ENCODE measurements at places on chromosomes 13 and 19.
A peak's percentile ranks its signal among the peaks of the same experiment; 100 is the strongest.

GRCh38 chr13:23610966-23611491, 40.8 kb downstream of the TNFRSF19 start:
- no peak for DNase-seq

DNA sequence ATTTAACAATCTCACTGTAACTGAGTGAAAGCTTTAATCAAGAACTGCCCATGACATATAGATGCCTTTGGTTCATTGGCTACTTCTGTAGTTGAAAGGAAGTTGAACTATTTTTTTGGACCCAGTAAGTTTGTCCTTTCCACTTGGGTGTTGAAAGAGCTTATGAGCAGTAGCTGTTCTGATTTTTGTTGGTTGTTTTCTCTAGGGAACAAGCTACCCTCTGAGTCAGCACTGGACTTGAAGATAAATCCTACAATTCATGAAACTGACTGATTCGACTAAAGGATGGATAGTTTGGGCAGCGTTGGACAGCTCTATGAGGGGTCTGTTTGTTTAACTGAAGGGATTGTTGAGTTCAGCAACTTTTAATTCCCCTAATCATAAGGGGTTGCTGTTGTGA, 101.0 kb downstream of the PAN3 start:
- no peak for DNase-seq

DNA sequence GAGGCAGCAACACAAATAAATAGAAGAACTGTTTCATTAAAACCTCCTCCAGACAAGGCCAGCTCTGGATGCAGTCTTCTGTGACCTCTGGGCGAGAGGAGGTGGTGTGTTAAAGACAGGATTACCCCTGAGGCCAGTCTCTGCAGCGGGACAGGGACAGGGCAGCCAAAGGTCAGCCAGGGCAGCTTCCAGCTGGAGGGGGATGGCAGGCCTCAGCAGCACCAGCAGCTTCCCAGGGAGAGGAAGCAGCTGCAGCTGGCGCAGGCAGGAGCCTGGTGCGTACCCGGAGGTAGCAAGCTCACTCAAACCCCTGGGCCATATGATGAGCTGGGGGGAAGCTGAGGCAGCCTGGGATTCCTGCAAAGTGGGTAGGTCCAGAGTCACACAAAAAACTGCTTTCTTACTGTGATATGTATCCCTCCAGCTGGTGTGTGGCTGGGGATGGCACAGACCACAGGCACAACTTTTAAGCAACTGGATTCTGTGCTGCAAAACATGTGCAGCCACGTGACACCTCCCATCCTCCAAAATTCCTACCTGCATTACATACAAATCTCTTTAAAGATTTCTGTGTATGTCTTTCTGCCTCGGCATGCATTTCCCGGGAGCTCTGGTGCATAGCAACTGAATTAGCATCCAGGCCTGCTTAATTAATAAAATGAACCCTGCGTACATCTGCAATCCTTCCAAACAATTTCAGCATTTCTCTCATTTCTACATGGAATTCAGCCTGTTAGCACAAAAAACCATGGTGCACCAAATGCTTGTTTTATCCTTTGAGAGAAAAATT, 238.3 kb upstream of the MAB21L1 start:
- DNase-seq = no peak

DNA sequence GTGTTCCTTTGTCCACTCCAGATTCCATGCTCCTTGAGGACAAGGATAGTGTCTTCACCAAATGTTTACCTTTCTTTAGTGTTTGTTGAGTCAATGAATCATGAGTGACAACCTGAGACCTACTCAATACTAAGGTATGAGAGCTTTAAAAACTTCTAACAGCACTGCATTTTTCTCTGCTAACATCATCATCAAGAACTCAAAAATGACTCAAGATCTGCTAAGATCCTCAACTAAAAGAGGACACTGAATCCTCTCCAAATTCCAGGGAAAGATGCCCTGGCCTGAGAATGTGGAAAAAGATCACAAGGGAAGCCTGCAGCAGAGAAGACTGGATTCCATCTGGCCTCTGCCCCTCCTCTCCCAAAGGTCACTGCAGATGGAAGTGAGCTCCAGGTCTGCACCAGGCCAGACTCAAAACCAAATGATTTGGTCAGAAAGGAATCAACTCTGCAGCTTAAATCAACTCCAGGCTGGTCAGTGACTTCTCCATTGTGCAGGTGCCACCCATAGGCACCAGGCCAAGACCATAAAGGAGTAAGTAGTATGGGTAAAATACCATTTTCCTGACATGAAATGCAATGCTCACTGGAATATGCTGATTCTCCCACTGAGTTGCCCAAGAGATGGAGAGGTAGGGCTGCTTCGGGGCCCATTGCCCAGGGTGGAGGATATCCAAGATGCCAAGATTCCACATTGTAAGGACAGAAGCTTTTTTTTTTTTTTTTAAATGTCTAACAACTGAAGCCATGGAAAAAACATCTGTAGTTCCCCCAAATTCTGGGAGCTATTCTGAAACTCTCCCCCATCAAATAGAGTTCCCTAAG, 89.5 kb upstream of the DOCK9 start:
- DNase-seq = no peak

GRCh38 chr19:17969096-17969792, 2.3 kb downstream of the KCNN1 start:
- DNase-seq = no peak

DNA sequence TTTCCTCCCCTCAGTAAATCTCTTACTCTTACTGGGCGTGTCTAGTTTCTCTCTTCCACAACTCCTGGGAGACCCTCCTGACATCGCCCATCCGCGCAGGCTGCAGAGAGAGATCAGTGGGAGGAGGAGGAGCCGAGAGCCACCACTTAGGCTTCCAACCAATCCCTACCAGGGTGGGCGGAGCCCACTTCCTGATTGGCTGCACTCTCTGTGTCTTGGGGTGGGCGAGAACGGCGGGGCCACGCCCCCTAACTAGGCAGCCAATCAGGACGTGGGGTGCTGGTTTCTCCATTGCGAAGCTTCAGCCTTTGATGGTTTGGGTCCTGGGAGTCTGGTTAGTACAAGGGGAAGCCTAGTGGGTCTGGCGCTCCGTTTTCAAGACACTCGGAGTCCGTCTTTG, at the start of gene PMIS2:
PMIS2 (plus strand) TSS at position 326 of the 400 bp plus-strand sequence. CDS start 87 bp downstream, outside the sequence.
- peak; percentile 5 for DNase-seq

- peak; percentile 62 for DNase-seq
These were observed 6.0 kb upstream of the CCDC97 start for GRCh38 chr19:41303954-41304353.

GRCh38 chr13:32316501-32316900, 1.2 kb downstream of the BRCA2 start:
- no peak for DNase-seq

GRCh38 chr13:91308299-91308698, 39.2 kb upstream of the MIR17HG start:
- peak; percentile 16 for DNase-seq

DNA sequence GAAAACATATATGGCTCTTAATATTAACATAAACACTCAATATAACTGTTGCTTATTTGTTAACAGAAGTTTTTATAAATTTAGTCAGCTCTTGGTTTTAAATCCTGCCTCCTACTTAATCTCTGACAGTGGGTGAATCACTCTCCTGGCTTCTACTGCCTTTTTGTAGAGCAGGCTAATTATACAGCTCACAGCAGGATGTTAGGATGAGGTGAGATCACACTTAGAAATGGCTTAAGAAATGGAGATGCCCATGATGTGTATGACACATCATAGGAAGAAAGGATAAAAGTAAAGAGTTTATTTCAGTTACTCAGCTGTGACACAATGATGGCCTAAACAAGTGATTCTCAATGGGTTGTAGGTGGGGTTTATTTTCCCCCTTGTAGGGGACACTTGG, 345.6 kb downstream of the SPRY2 start:
- DNase-seq = no peak

DNA sequence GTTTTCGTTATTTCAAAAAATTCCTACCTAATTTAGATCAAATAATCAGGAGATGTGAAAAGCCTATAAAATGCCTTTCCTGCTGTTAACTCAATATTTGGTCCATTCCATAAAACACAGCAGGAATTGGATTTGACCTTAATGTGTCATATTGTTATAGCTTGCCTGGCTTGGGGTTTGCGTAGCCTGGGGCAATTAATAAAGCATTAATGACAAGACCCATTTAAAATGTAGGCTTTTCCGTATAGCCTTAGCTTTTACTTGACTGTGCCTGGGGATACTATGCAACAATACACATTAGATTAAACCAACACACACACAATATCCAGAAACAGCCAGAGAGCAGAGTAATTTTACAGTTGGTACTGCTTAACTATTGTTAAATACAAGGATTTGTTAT, 117.2 kb upstream of the MAB21L1 start:
- no peak for DNase-seq

DNA sequence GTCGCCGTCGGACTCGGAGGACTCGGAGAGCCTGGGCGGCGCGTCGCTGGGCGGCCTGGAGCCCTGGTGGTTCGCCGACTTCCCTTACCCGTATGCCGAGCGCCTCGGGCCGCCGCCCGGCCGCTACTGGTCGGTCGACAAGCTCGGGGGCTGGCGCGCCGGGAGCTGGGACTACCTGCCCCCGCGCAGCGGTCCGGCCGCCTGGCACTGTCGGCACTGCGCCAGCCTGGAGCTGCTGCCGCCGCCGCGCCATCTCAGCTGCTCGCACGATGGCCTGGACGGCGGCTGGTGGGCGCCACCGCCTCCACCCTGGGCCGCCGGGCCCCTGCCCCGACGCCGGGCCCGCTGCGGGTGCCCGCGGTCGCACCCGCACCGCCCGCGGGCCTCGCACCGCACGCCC, 2.5 kb upstream of the GRWD1 start:
- DNase-seq = peak; percentile 17

DNA sequence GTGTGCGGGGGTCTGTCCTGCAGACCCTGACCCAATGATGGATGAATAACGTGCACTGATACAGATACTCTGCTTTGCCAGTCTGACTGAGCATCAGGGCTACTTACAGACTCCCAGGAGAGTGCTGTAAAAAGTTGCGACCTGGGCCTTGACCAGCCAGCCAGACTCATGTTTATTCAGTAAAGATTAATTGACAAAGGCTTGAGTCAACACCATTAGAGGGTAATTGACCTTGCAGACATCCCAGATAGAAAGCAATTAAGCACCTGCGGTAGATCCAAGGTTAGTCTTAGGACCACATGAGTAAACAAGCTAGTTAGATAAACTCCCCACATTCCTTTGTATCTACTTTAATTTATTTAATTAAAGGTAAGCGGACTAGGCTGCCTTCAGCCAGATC, 10.4 kb downstream of the NUDT19 start:
- DNase-seq = no peak

DNA sequence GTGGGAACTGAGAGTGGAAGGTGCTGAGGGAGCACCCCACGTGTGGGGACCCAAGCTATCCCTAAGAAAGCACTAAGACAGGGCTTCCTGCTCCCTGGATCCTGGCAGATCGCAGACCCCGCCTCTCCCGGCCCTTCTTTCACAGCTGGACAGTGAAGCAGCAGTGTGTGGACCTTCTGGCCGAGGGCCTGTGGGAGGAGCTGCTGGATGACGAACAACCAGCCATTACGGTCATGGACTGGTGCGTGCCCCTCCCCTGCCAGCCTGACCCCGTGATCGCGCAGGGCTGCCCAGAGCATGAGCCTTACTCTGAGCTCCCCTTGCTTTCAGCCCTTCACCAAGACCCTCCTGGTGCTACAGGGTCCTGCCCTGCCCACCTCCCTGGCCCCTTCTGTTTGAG, 2.3 kb downstream of the NCCRP1 start:
- DNase-seq = no peak

- DNase-seq = no peak
These were observed 10.3 kb downstream of the GJB6 start for GRCh38 chr13:20221772-20222171.

DNA sequence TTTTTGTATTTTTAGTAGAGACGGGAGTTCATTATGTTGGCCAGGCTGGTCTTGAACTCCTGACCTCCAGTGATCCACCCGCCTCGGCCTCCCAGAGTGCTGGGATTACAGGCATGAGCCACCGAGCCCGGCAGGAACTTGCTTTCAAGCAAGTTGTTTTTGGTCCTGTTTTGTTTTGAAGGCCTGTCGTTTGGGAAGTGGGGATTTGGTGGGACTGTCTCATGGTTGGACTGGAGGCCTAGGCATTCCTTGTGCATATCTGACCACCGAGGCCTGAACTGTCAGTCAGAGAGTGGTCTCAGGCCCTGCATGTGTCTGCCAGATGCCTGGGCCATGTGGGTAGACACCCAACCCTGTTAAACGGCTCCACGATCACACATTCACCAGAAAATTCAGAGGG, 26.3 kb downstream of the UBXN6 start:
- DNase-seq = no peak

DNA sequence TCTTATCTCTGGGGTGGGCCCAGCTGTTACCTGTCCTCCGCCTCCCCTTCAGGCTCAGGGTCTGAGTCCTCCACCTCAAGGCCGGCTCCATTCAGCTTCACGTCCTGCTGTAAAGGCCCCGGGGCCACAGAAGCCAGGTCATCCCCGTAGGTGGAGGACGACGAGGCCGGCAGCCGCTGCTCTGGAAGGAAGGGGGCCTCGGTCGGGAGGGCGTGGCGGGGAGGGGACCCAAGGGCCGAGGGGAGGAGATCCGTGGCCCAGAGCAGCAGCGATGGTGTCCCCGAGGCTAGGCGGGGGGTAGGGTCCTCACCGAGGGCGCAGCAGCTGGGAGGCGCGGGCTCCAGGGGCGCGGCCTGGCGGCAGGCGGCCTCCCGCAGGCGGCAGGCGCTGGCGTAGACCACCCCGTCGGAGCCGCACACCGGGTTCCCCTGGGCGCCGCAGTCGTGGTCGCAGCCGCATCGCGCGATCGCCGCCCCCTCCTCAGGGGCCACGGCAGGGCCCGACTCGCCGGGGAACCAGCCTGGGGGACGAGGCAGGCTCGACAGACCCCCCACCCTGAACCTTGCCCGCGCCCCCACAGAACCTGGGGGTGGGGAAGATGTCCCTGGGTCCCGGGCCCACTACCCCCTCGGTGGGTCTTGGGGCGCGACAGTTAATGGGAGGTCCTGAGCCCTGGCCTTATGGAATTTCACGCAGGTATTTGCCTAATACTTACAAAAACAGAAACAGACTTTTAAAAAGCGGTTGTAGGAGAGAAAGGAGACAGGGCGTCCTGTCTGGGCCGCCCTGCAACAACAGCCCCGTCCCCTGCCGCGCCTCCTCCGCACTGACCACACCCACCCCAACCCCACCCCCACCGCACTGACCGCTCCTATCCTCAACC, 7.6 kb downstream of the F2RL3 start:
- DNase-seq = no peak

- no peak for DNase-seq
These were observed 81.1 kb downstream of the STK24 start for GRCh38 chr13:98495627-98496478.

DNA sequence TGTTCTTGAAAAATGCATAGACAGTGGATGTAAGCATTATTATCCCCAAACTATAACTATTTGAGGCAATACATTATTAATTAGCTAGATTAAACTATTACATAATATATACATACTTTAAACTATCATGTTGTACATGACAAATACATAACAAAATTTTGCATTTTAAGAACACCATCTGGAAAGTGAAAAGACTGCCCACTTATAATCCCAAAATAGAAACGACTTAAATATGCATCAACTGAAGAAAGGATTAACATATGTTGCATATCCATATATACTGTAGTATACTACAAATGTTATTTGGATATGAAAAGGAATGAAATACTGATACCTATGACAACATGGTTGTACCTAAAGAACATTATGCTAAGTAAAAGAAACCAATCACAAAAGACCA, 700.8 kb upstream of the SPRY2 start:
- no peak for DNase-seq
